ENCODE measurements at places on chromosomes 13 and 19.

GRCh38 chr19:18940769-18941627 lies at the start of gene HOMER3:
Gene HOMER3, minus strand, starts transcription at chr19:18941217. Its CDS starts 2,235 bp downstream, at chr19:18938982.
- no peak for DNase-seq

DNA sequence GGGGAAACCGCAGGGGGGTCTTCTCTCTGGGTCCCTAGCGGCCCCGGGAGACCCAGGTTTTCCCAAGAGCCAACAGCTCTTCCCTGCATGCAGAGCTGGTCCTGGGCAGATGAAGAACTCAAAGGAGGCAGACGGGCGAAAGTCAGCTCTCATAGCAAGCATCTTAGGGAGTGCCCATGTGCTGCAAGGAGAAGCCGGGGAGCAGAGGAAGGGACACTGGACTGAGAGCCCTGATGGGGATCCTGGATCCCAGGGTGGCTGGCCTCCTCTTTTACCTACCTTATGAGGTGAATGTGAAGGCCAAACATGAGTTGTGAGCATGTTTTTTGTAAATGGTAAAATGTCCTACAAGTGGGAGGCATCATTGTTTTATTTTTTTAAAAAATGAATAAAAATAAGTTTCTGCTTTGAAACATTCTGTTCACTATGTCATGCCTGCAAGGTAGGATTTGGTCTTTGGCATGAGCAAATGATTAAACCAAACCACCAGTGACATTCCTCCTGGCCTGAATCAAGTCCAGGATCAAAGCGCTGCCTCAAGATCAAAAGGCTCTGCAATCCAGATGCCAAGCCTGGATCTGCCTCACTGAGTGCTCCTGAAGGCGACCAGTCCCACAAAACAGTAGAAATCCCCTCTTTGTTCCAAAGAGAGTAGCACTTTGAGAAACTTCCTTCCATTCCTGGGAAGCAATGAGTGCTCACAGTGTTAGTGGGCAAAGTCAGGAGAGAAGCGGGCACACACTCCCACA lies 92.2 kb upstream of the SERP2 start:
- DNase-seq = no peak

GRCh38 chr13:29847501-29847983 lies 2.9 kb downstream of the UBL3 start:
- DNase-seq = no peak

DNA sequence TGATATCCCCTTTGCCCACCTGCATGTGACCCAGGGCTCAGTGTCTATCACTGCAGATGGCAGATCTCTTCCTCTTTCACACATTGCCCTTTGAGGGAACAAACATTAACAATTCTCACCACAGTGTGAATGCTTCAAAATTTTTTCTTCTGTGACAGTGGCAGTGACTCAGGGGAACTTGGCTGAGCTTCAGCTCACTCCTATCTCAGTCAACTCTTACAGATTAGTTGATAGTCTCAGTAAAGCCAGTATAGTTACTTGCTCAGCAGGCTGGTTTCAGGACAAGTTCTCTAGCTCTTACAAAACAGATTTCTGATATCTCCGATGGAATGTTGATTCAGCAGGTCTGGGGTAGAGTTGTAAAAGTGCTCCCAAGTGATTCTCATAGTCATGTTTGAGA lies 166.9 kb downstream of the DLEU7 start:
- no peak for DNase-seq

- DNase-seq = no peak
Observed at GRCh38 chr19:29568036-29569025, 37.8 kb upstream of the POP4 start.

- DNase-seq = no peak
Observed at GRCh38 chr19:2042485-2043250, 8.4 kb downstream of the MKNK2 start.

- no peak for DNase-seq
Observed at GRCh38 chr13:73000027-73000674, 58.7 kb upstream of the KLF5 start.

DNA sequence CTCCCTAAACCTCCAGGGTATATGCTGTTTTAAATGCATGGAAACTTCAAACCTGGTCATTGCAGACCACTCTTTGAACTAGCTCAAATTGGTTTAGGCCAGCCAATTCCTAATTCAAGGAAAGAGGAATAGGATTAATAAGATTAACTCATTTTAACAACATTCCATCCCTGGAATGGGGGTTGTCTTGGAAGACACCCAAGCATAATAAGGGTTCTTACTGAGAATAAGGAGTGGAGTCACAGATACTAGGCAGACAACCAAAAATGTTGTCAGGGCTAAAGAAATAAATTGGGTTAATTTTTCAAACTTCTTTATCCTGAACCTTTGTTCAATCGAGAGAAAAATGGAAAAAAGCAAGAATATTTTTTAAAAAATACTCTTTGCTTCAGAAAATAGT lies 186.2 kb downstream of the PCDH9 start:
- no peak for DNase-seq

GRCh38 chr19:6811906-6812305 lies 39.4 kb downstream of the VAV1 start:
- DNase-seq = no peak

- no peak for DNase-seq
Observed at GRCh38 chr13:21119526-21119925, 56.8 kb downstream of the SKA3 start.

- no peak for DNase-seq
Observed at GRCh38 chr13:62433660-62434059, 1018.0 kb upstream of the PCDH20 start.

DNA sequence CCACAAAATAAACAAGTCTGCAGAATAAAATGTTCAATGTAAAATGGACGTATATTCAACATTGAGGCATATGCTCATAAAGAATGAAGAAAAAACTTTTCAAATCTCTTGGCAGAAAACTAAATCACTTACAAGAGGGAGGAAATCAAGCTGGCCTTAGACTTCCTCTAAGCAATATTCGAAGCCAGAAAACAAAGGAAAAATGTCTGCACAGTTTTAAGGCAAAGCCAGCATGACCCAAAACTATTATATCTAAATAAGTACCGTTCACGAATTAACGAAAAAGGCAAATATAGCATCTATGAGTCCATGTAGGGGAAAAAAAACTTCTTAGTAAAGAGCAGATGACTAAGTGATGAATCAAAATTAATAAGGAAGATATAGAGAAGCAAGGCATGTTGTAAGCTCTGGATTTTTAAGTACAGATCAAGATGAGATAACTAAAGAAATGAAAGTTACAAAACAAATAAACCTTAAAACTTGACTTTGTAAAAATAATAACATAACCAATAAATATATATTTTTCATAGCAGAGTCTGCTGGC lies 101.3 kb downstream of the KCNRG start:
- DNase-seq = no peak

DNA sequence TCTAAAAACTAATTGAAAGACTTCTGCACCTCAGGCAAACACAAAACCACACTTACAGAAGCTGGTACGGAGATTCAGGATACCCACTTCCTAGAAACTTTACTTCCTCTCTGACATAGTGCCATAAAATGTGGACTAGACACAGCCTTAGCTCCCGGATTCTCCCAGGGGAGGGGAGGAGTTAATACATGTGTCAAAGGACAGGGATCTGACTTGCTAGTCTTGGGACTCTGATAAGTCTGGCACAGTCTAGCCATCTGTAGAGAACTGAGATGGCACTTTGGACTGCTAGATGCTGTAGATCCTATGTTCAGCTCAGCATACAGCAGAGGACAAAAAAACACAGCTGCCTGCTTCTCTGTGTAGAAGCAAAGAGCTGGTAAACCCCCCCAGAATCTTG lies 769.8 kb upstream of the MIR17HG start:
- no peak for DNase-seq

All from H1 (cell line).